Epithelial cell of alveolus of lung (primary cell): ENCODE measurements at places on chromosomes 7 and 10. TPM values are rescaled to one million over a fixed set of nuclear protein-coding genes. Genes with fewer than 3 reads are reported as not detected.

PCDH15 gene
- not detected in 2 replicates for total RNA-seq

GSTO2 gene
- 8.9 and 18.4 TPM in 2 replicates for total RNA-seq

CEP55 gene
- total RNA-seq, result 8.3 and 39.0 TPM in 2 replicates

MSS51 gene
- 0.39 and 0.96 TPM in 2 replicates for total RNA-seq

TMEM120A gene
- total RNA-seq, result 22.6 and 28.9 TPM in 2 replicates

PRSS1 gene
- total RNA-seq, result 0.24 and 0.91 TPM in 2 replicates

LRRC18 gene
- not detected in 2 replicates for total RNA-seq

JAKMIP3 gene
- total RNA-seq, result 0.08 TPM in 1 of 2 replicates, not detected in the other

NPFFR1 gene
- total RNA-seq, result not detected in 2 replicates

UCMA gene
- not detected in 2 replicates for total RNA-seq

GPNMB gene
- total RNA-seq, result 5.1 and 13.7 TPM in 2 replicates

CCDC172 gene
- total RNA-seq, result not detected in 2 replicates

SLC39A12 gene
- total RNA-seq, result not detected in 2 replicates

ETV1 gene
- 20.8 and 25.9 TPM in 2 replicates for total RNA-seq

HOXA3 gene
- 8.1 and 9.4 TPM in 2 replicates for total RNA-seq
